ENCODE measurements at places on chromosomes 3 and 15. TPM values are rescaled to one million over a fixed set of nuclear protein-coding genes. Genes with fewer than 3 reads are reported as not detected.

Gene GAP43
- 0.06 TPM for polyA plus RNA-seq

Gene MAP1A
- polyA plus RNA-seq, result 5.4 TPM

Gene SLC6A11
- polyA plus RNA-seq, result not detected

Gene CFAP100
- not detected for polyA plus RNA-seq

Gene GLCE
- polyA plus RNA-seq, result 5.1 TPM

Gene MRPL3
- polyA plus RNA-seq, result 50.0 TPM

Gene UACA
- polyA plus RNA-seq, result 19.0 TPM

Gene TUSC7
- not detected for polyA plus RNA-seq

Gene SCAANT1
- polyA plus RNA-seq, result not detected

Gene CHSY1
- 21.3 TPM for polyA plus RNA-seq

Gene KBTBD8
- 0.23 TPM for polyA plus RNA-seq

All from adipose tissue (tissue), 3 donors.